ENCODE measurements at places on chromosomes 7 and 10.

DNA sequence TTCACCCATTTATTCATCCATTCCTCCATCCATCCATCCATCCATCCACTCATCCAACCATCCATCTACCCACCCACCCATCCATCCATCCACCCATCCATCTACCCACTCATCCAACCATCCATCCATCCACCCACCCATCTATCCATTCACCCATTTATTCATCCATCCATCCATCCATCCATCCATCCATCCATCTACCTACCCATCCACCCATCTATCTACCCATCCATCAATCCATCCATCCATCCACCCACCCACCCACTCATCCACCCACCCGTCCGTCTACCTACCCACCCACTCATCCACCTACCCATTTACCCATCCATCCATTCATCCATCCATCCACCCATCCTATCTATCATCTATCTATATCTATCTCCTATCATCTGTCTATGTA, 169.4 kb upstream of the SHH start:
- no peak for DNase-seq
- H3K27me3 ChIP-seq = no peaks in the 10 kb centered on the region
- no peaks in the 10 kb centered on the region for H3K36me3 ChIP-seq

GRCh38 chr10:75079436-75080083, 31.9 kb upstream of the SAMD8 start:
- H3K4me3 ChIP-seq = no peak overlapping the region
- no peaks in the 10 kb centered on the region for H3K36me3 ChIP-seq
- no peak for DNase-seq
- no peaks in the 10 kb centered on the region for H3K27me3 ChIP-seq

- H3K27ac ChIP-seq = no peak overlapping the region
- H3K4me3 ChIP-seq = no peak overlapping the region
- H3K27me3 ChIP-seq = no peaks in the 10 kb centered on the region
- H3K4me1 ChIP-seq = peaks cover 7% of the 10 kb centered on the region
- DNase-seq = no peak
- H3K36me3 ChIP-seq = no peaks in the 10 kb centered on the region
Observed at GRCh38 chr10:110494532-110494931, 3.2 kb upstream of the DUSP5 start.

DNA sequence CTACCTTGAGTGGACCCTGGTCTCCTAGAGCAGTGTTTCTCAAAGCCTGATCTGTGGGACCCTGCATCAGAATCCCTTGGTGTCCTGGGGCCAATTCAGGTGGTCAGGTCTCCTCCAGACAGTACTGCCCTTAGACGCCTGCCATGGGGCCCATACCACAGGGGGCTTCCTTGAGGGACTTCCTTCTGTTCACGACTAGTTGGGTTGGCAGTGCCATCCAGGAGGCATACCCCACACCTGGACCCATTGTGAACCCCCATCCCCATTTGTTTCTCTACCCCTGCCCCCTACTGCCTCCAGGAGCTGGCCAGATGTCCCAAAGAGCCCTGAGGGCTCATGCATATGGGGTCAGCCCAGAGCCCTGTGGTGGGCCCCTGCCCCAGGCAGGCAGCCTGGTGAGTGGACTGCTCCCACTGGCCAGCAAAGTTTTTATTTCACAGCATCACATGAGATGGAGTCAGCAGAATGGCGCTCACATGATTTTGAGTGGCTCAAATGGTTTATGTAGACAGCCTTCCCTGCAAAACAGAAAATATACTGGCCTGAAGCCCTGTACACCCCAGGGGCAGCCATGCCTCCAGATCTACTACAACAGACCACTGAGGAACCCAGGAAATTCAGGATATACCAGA, 259.9 kb upstream of the ZMIZ1 start:
- H3K27me3 ChIP-seq = no peaks in the 10 kb centered on the region
- H3K4me1 ChIP-seq = peaks cover 39% of the 10 kb centered on the region
- H3K36me3 ChIP-seq = no peaks in the 10 kb centered on the region
- H3K4me3 ChIP-seq = no peak overlapping the region

- no peak overlapping the region for H3K27ac ChIP-seq
- peaks cover 13% of the 10 kb centered on the region for H3K4me1 ChIP-seq
- no peak for DNase-seq
- H3K27me3 ChIP-seq = no peaks in the 10 kb centered on the region
- no peaks in the 10 kb centered on the region for H3K36me3 ChIP-seq
- H3K4me3 ChIP-seq = no peak overlapping the region
Observed at GRCh38 chr10:76548716-76549115, 1088.9 kb downstream of the KCNMA1 start.

DNA sequence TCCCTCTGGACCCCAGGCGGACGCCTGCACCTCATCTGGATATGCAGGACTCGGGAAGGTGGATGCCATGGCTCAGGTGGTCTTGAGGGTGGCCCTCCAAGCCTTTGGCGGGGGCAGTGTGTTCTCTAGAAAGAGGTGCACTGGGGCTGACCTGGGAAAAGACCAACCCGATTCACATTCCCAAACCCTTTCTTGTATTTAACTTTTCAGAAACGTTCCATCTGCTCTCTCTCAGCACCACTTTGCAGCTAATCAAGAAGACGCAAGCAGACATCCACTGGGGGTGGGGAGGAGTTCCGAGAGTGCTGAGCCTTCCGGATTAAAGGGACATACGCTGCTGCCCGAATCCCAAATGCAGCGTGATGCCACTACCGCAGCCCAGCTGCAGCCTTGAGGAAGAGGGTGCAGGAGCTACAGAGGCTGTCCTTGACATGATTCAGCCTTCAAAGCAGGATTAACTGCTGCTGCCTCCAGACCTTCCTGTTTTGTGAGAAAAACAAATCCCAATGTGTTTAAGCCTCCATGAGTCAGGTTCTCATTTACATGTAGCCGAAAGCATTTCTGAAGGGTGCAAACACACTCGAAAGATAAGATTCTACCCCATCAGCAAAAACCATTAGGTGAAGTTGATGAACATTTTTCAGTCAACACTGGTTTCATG, 39.9 kb downstream of the RBM17 start:
- H3K27ac ChIP-seq = no peak overlapping the region
- no peak for DNase-seq
- H3K4me1 ChIP-seq = peaks cover 3% of the 10 kb centered on the region

DNA sequence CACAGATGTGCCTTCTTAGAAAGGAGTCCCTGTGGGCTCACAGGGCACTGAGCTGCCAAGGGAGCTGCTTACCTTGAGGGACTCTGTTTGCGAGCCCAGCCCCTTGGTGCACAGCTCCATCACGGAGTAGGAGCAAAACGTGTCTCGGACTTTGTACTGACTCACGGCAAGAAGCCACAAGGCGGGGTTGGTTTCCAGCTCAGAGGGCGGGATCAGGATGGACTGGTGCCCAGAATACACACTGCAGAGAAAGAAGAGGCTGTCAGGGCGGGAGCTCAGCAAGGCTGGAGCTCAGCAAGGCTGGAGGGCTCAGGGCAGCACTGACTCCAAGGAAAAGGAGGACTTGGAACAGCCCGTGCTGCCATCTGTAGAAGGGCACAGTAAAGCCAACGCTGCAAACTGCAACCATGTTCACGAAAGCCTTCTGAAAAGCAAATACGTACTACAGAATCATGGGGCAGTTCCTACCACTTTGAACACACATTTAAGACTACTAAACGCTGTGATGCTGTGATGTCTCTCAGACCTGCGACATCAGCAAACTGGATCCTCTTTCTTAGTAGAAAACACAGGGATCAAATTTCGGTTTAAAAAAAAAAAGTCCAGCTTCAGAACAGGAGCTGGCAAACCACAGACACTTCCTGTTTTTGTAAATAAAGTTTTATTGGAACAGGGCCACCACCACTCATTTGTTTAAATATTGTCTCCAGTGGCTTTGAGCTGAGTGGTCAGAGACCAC, 194.3 kb downstream of the ZMYND11 start:
- no peaks in the 10 kb centered on the region for H3K27me3 ChIP-seq
- DNase-seq = peak; percentile 85
- peak overlapping the region; percentile 63 for H3K27ac ChIP-seq
- peak overlapping the region; percentile 40 for H3K4me3 ChIP-seq
- peaks cover 6% of the 10 kb centered on the region for H3K4me1 ChIP-seq

DNA sequence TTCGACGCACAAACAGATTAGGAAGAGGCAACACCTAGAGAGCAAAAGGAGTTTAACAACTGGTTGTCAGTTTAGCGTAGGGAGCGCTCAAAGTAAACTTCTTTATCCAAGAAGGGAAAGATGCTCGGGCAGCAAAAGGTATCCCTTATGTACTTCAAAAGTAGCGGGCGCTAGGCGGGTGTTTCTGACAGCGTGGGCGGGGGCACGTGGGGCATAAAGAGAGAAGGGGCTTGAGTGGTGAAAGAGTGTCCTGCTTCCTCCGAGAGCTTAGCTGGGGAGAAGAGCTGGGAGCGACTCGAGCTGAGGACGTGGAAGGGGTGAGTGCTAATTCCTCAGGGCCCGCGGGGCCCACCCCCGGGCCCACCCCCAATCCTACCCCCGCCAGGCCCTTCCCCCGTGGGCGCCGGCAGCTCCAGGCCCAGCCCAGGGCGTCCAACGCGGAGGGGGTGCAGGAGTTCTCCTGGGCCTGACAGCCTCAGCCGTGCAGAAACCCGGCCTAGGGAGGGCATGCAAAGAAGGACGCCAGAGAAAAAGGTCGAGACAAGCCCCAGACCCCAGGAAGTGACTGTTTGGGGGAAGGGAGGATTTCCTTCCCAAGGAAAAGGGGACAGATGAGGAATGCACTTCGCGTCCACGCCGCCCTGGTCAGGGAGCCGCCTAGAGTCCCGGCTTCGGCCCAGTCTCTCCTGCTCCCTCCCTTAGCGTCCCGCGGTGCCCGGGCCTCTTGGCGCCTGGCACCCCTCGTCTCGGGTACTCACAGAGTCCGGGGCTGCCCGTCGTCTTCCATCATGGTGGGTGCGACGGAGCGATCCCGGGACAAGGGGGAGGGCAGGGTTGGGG, 868 bp downstream of the TIAL1 start:
- peaks cover 43% of the 10 kb centered on the region for H3K4me1 ChIP-seq
- peak overlapping the region; percentile 98 for H3K27ac ChIP-seq
- no peak for DNase-seq
- no peaks in the 10 kb centered on the region for H3K27me3 ChIP-seq
- H3K36me3 ChIP-seq = no peaks in the 10 kb centered on the region

GRCh38 chr7:40329601-40330153, 194.9 kb downstream of the SUGCT start:
- peaks cover 9% of the 10 kb centered on the region for H3K4me1 ChIP-seq
- H3K36me3 ChIP-seq = no peaks in the 10 kb centered on the region
- no peak for DNase-seq
- no peak overlapping the region for H3K4me3 ChIP-seq
- no peaks in the 10 kb centered on the region for H3K27me3 ChIP-seq
- peak overlapping the region; percentile 10 for H3K27ac ChIP-seq

- no peaks in the 10 kb centered on the region for H3K36me3 ChIP-seq
- peaks cover 17% of the 10 kb centered on the region for H3K4me1 ChIP-seq
- no peak for DNase-seq
- no peak overlapping the region for H3K27ac ChIP-seq
- no peak overlapping the region for H3K4me3 ChIP-seq
Observed at GRCh38 chr7:114504586-114504985, 90.0 kb downstream of the FOXP2 start.

- H3K27me3 ChIP-seq = no peaks in the 10 kb centered on the region
- no peak overlapping the region for H3K27ac ChIP-seq
- no peak overlapping the region for H3K4me3 ChIP-seq
- no peaks in the 10 kb centered on the region for H3K36me3 ChIP-seq
- no peak for DNase-seq
Observed at GRCh38 chr7:140877249-140877524, 47.5 kb downstream of the BRAF start.

DNA sequence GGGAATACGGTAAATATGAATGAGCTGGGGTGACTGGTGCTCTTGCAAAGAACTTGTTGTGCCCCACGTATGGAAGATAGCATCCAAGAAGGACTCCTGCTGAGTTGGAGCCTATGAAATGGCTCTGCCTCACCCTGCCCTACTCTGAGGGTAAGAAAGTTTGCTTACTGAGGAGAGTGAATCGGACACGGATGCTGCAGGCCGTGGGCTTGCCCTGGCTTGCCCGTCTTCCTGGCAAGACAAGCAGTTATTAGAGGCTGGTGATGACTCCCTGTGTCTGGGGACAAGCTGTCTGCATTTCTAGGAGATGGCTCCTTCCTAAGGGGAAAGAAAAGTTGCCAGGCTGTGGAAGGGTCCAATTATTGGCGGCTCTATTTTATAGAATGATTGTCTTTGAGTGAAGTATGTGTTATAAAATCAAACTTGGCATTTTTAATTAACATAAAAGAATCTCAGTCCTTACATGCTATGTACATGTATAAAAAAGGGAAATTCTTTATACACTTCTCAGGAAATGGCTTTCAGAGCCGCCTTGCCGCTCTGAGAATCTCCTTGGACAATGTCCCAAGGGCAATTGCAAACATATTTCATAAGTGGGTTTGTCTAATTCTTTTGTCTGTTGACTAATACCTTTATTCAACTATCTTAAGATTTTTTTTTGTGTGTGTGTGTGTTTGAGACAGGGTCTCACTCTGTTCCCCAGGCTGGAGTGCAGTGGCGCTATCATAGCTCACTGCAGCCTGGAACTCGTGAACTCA, 64.6 kb downstream of the CYP26A1 start:
- H3K27ac ChIP-seq = no peak overlapping the region
- DNase-seq = no peak

DNA sequence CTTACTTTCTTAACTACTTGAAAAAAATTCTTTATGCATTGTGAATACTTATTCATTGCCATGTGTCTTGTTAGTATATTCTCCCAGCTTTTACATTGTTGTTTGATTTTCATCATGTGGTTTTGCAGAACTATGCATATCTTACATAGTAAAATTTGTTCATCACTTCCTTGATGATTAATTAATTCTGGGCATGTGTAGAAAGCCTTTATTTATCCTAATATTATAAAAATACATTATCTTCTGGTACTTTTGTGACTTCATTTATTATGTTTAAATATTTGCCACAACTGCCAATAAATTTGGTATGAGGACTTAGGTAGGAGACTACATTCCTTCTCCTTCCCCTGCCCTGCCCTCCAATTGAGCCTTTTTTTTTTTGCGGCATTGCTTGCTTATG, 166.0 kb upstream of the ZNF32 start:
- no peak overlapping the region for H3K4me3 ChIP-seq
- H3K4me1 ChIP-seq = peaks cover 49% of the 10 kb centered on the region
- no peaks in the 10 kb centered on the region for H3K36me3 ChIP-seq
- H3K27ac ChIP-seq = no peak overlapping the region
- H3K27me3 ChIP-seq = no peaks in the 10 kb centered on the region
- no peak for DNase-seq

DNA sequence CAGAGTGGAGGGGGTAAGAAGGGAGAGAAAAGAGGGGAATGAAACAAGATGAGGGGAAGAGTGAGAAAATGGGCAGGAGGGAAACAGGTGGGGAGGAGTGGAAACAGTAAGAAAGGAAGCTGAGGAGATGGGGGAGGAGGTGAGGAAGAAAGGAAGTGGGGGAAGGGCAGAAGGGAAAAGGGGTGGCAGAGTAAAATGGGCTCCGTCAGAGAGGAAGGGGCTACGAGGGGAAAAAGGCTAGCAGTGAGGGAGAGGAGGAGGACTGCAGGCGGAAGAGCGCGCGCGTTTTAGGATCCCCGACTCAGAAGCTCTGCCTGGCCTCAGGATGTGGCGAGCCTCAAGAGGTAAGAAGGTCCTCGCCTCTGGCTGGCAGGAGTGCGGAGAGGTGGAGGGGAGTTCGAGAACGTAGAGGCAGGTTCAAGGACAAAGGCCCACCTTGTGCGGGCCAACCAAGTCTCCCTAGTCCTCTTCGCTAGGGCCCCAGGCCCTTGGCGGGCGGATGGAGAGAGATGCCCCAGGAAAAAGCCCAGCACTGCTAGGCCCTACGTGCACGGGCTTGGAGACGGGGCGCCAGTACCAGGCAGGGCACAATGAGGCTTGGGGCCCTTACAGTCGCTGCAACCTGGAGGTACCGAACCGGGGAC, 5.8 kb upstream of the NKX2-3 start:
- no peak overlapping the region for H3K27ac ChIP-seq
- H3K4me3 ChIP-seq = no peak overlapping the region
- no peaks in the 10 kb centered on the region for H3K36me3 ChIP-seq
- H3K27me3 ChIP-seq = peaks cover 12% of the 10 kb centered on the region
- DNase-seq = no peak
- no peaks in the 10 kb centered on the region for H3K4me1 ChIP-seq

Data from thoracic aorta (tissue), 2 donors.